Psoas muscle (tissue), 8 donors: ENCODE measurements at places on chromosomes 16 and 17. TPM values are rescaled to one million over a fixed set of nuclear protein-coding genes. Genes with fewer than 3 reads are reported as not detected.
A peak's percentile ranks its signal among the peaks of the same experiment; 100 is the strongest.

HOXB1 gene
- not detected for polyA plus RNA-seq

- no peak for DNase-seq
Measured at GRCh38 chr16:54385141-54385540, 98.6 kb upstream of the IRX3 start.

GRCh38 chr17:15922586-15922985, 22.3 kb upstream of the ADORA2B start:
- no peak for DNase-seq

CFAP97D1 gene
- polyA plus RNA-seq: not detected

DNA sequence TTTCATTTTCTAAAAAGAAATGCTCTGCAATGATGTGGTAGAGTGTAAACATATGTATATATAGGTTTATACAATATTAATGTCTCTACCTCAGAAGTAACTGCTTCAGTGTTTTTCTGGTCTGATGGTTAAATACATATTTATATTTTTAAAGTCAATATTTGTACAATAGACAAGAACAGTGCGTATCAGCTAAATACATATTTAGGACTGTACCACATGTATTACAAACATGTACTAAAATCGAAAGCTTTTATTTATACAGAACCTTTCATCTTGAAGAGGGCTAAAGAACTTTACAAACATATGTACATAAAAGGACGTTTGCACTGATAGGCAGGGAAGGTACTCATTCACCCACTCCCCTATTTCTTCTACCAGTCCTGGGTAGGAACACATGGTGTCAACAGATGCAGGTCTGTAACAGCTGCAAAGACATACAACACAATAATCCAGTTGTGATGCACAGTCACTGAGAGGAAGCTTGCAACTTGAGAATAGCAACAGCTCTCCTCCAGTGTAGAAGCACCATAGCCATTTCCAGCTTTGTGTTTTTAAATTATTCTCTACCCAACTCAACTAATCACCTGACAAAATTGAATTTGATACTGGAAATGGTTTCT, 206.9 kb upstream of the C17orf78 start:
- DNase-seq: no peak

GRCh38 chr17:49667854-49668253, 10.0 kb downstream of the SPOP start:
- DNase-seq: no peak

DNA sequence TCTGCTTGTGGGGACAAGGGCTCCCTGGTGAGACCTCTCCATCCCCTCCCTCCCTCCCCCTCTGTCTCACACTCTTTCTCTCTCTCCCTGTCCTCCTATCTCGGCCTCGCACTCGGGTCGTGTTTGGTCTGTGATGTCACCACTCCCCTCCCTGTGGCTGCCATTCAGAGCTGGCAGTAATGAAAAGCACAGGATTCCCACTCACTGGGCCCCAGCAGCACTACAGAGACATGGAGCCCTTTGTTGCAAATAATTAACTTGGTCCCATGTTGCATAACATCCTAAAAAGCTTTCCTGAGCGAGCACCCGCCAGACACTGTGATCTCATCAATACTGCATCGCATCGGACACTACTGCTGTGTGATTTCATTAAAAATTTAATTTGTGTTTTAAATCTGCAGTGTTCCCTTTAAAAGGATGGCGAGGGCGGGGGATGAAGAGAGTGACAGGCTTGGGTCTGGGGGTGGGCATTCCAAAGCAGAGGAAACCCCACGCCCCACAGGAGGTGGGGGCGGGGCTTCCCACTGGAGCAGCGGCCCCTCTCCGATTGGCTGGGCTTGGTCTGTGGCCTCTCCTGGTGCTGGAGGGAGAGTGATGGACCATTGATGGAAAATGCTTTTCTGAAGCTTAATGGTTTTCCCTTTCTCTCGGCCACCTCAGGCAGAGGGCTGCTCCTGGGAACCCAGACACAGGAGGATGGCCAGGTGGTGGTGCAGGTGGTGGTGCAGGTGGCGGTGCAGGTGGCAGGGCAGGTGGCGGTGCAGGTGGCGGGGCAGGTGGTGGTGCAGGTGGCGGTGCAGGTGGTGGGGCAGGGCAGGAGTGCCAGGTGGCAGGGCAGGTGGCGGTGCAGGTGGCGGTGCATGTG, 15.3 kb upstream of the NPTX1 start:
- peak; percentile 28 for DNase-seq
